ENCODE measurements at places on chromosomes 1 and 21.

DNA sequence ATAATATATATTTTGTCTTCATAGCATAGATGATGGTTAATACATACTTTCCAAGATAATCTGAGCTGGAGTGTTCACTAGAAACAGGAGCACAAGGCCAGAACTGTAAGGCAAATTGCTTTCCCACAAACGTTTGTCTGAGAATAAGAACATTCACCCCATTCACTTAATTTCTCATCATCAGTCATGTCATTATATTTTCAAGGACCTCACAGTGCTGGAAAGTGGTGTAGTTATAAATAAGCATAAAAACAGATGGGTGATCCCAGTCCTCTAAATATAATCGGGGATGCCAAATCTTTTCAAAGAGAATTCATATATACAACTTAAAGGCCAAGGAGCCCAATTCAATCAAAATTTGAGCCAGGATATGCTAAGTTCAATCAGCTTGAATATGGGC is 8.4 kb downstream of the PRRX1 start:
- no peak for DNase-seq

GRCh38 chr1:15151377-15151806 is 2.2 kb upstream of the TMEM51 start:
- DNase-seq: no peak

GRCh38 chr1:118291661-118292060 is 106.6 kb upstream of the SPAG17 start:
- peak; percentile 11 for DNase-seq

- DNase-seq: peak; percentile 83
These were observed 137.1 kb downstream of the CAMTA1 start for GRCh38 chr1:6922096-6922931.

- no peak for DNase-seq
These were observed 78.6 kb downstream of the IVNS1ABP start for GRCh38 chr1:185238447-185238846.

DNA sequence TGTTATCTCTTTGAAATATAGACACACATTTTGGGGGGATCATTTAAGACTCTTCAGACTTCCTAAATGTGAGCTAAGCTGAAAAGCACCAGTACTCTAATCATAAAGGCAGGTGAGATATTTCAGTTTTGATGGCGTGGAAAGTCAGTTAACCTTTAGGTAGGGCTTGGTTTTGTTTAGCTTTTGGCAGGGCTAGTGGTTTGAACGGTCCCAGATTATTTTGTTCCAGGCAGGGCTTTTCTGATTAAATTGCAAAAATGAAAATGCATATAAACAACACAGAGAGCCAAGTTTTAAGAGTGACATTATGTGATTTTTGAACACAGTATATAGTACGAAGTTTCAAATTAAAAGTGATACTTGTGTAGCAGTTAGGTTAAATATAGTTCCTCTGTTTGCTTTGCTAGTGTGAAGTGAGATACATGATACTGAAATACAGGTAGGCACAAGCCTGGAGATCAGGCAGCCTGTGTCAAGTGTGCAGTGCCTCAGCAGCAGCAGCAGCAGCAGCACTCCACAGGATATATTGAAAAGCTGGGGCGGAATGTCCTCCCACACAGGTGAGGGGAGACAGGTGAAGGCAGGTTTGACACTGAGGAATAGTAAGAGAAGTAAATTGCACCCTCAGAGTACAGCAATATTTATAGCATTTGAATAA is 47.4 kb downstream of the CAMTA1 start:
- DNase-seq: no peak

DNA sequence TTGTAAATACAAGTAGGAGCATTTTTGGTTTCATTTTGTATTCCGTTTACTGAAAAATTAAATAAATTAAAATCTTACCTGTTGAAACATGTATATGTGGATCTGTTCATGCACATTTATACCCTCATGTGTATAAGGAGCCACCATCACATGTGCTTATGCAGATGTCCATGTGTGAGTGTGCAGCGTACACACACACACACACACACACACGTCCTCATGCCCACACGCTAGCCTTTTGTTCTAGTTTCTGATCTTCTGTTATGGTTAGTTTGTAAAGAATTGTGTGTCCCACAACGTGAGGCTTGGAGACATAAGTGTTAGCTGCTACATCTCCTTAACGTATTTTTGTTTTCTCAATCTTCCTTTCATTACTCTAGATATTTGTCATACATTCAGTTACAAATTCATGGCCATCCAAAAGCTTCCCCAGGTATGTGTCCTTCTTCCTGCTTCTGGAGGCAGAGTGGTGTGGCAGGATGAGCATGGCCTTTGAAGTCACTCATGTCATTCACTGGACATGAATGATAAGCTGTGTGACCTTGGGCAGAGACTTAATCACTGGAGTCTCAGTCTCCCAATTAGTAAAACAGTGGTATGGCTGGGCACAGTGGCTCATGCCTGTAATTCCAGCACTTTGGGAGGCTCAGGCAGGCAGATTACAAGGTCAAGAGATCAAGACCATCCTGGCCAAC is 54.6 kb downstream of the TENT5C start:
- DNase-seq: no peak

GRCh38 chr1:9075022-9075421 is 5.6 kb upstream of the SLC2A5 start:
- DNase-seq: no peak

DNA sequence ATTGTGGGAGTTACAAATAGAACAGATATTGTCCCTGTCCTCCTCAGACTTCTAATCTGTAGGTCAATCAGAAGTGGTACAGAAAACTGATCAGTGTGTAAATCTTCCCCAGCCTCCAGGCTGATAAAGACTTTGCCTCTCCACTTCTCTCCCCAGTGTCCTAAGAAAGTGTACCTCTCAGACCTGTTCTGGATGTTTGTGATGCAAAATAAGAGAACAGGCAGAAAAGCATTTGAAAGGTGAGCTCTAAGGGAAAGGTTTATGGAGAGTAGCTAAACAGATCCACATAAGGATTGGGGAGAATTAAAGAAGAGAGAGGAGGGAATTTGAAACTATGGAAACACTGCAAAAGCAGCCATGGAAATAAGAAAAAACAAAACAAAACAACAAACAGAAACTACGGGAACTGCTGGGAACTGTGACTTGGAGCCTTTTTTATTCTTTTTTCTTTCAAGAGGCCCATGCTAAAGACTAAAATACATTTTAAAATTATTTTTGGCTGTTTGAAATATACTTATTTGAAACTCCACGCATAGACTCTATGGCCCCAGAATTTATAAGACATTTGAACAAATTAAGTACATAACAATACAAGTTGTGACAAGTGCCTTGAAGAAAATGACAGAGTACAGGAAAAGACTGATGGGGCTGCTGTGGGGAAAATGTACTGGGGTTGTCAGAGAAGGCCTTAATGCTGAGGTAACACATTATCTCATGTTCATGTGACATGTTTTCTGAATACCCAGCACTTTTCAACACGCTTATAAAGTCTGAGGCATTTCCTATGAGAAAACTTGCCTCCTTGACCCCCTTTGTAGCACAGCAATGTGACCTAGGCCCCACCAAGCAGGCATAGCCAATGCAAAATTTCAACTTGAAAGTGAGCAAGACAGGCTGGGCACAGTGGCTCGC is 51.2 kb downstream of the TRAF5 start:
- no peak for DNase-seq

DNA sequence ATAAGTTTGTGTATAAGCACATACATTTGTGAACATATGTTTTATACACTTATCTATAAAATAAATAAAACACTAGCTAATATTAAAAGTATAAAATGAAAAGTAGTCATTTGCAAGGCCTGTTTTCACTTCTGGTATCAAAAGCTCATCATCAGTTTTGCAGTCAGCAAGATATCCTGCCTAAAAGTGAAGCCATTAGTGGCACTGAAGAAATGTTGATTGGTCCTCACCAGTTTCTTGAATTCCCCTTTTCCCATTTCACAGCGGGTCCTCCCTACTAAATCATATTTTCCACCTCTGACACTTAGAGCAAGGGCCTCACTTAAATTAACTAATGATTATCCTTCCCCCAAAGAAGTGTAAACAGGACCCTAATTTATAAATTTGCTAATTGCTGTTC is 6.7 kb downstream of the TBX15 start:
- no peak for DNase-seq

- DNase-seq: no peak
These were observed 17.2 kb downstream of the ATP1A1 start for GRCh38 chr1:116390195-116390594.

DNA sequence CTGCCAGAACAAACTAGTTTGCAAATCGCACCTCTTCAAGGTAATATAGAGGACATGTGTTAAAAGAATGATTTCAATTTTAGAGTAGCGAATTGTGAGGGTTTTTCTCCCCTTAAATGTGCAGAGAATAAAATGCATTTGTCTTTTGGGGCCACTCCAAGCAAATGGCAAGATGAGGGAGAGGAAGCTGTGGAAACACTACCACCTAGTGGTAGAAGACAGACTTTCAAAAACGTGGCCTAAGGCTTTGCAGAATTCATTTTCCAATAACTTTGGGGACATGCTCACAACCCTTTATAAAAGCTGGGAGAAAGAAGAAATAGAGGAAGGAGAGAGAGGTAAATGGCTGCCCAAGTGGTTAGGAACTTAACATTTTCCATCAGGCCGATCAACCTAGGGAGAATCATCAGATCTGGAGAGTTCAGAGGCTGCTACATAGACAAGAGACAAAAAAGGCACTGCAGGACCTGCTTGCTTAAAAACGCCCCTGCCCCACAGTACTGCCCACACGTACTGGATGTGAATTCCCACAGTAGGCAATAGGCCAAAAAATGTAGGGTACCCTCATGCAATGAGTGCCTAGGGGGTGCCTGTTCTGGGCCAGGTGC is 15.7 kb upstream of the RCAN1 start:
- peak; percentile 47 for DNase-seq

GRCh38 chr1:205325334-205325884 is 3.9 kb upstream of the NUAK2 start:
- DNase-seq: peak; percentile 73

GRCh38 chr21:45996311-45997204 is 15.0 kb downstream of the COL6A1 start:
- DNase-seq: no peak

DNA sequence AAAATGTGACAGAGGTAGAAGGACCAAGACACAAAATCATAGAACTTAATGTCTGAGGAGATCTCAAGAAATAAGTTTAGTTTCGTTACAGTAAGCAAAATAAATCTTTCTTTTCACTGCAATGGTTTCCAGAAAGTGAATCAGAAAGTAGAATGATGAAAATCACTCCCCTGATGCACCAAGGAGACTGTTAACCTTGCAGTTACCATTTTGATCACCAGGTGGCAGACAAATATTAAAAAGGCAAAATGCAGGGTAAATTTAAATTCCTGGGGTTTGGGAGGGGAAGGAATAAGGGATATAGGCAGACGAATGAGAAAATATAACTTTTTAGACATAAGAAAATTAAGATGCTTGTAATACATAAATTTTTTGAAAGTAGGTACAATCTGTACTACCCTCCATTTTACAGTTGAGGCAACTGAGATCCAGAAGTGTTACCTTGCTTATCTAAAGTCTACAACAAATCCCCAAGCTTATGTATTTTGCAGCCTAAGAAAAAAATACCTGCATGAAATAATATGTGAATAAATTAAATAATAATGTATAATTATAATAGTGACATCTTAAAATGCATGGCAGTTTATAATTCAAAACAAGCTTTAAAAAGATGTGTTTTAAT is 253.2 kb downstream of the CRB1 start:
- peak; percentile 55 for DNase-seq

DNA sequence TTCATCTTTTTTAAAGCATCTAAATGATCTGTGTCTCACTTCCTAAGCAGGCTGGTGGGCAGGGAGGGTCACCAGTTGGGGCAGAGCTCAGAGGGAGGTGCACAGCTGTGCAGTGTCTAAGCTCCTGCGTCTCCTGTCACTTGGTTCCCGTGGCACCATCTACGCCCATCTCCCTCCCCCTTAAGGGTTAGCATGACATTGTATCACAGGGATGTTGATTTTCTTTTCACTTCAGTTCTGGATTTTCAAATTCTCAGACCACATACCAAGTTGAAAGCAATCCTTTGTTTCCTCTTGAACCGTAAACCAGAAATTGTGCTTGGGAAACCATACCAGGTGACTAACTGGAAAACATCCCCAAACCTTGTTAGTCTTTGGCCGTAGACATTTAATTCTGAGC is 187.0 kb downstream of the KIF26B start:
- DNase-seq: no peak

DNA sequence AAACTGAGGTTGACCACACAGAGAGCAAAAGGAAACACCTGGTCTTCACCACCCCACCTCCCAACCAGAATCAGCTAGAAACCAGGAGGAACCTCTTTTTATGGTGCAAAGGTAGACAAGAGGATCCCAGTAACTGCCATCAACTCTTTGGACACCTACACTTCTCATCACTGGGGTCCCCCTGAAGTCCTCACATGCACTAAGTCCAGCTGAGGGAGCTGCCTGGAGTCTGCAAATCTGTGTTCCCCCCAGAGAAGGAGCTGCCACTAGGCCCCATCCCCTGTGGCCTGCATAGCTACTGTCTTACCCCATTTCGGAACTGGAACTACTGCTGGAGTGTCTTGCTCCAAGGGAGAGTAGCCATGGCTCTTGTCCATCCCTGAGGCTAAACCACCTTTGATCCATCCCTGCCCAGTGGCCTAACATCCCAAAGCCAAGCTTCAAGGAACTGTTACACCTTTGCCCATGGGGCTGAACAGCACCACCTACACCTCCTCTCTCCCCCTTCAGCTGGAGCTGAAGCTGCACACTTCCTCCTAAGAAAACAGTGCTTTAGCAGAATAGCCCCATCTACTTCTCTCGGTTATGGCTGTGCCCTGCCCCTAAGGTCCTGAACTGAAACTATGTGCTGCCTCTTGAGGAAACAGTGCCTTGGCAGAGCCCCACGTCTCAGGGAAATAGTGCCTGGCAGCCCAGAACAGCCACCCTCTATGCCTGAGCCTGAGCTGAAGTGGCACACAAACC is 85.4 kb upstream of the CD53 start:
- no peak for DNase-seq

DNA sequence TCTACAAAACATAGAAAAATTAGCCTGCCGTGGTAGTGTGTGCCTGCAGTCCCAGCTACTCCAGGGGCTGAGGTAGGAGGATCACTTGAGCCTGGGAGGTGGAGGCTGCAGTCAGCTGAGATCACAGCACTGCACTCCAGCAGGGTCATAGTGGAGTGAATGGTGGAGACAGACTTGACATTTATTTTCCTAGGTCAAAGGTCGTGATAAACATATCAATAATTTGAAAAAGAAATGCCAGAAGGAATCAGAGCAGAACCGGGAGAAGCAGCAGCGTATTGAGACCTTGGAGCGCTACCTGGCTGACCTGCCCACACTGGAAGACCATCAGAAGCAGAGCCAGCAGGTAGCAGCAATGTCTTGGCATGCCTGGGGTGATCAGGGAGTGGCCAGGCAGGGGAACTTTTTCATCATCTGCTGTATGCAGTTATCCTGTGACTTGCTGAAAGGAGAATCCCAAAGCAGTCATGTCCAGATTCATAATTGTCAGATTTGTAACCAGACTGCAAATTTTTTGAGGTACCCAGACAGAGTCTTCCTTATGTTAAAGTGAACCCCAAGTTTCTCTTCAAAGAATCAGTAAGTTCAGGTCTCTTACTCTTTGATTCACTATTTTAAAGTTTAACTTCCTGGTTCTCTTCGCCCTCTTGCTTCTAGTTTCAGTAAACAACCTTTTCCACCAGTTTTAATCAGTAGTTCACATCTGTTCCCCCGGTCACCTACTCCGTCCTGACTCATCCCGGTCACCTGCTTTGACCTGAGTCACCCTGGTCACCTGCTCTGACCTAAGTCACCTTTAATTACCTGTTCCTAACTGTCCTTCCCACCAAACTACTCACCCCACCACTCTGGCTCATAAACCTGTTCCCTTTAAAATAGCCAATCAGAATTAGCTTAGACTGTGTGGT is 11.3 kb upstream of the SH3BGRL3 start:
- no peak for DNase-seq

GRCh38 chr1:17189632-17189990 is 15.3 kb upstream of the PADI1 start:
- DNase-seq: peak; percentile 71

GRCh38 chr1:59743324-59744091 is 71.2 kb upstream of the HOOK1 start:
- no peak for DNase-seq

Measured in fibroblast of skin of right biceps (primary cell).